CD4-positive, alpha-beta T cell treated with Interleukin-21 for 1 hour (primary cell): ENCODE measurements at places on chromosomes 3 and 15.

- DNase-seq: no peak
These were observed 12.9 kb upstream of the CCDC80 start for GRCh38 chr3:112653881-112654300.

DNA sequence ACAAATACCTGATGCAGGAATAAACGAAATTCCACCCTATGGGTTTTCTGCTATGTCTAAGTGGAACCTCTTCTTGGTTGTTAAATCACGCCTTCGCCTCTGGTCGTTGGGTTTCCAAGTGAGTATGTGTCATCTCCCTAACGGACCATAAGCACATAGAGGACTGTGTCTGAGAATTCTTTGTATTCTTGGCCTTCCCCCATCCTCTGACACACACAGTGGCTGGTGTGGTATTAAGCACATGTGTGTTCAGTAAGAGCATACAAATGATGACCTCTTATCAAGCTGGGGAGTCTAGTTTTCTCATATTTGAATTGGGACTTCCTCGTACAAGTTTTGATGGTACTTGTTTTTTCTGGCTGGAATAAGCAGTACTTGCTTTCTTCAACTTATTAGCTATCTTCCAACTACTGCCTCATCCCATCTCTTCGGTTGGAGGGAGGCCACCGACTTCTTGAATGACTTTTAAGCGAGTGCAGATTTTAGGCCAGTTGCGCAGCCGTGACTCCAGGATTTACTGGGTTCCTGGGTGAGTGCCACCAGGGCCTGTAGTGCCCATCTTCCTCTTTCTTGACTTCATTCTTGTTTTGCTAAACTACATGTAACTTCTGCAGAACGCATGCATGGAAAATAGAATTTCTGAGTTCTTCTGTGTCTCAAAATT lies 240.2 kb downstream of the ADAMTS17 start:
- DNase-seq: no peak

DNA sequence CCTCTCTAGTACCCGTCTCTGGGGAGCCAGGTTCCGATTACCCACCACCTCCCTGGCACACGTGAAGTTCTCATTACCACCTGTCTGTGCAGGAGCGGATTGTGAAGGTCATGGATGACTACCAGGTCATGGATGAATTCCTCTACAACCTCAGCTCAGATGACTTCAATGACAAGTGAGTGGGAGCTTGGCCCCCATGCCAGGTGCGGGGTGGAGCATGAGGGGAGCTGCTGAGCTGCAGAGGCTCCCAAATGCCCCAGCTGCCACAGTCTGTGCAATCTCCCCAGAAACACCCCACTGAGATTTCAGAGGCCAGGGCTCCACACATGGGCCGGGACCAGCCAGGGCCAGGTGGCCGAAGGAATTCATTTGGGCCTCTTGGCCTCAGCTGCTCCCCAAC lies 34.3 kb downstream of the DNAH1 start:
- DNase-seq: no peak

DNA sequence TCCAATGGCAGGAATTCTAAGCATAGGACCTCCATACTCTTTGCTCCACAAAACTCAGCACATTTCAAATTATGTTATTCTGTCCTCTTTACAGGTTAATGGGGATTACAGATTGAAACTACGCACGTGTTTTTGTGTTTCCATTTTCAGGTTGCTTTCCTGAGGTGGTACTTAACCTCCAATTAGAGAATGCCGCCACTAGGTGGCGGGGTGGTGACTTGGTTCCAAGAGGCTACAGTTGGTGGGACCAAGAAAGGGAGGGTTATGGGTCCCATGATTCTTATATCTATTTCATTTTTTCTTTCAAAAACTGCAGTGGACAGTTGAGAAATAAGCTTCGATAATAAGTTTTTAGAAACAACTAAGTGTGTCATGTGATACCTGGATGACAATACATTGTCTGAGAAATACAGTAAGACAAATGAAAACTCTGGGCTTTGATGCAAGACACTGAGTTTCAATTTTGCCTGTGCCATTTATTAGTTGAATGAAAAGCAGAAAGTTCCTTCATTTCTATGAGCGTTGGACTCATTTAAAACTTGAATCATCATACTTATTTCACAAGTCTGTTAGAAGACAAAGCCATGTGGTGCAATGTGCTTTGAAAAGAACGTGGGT lies 539.0 kb downstream of the FGF12 start:
- DNase-seq: peak; percentile 17

DNA sequence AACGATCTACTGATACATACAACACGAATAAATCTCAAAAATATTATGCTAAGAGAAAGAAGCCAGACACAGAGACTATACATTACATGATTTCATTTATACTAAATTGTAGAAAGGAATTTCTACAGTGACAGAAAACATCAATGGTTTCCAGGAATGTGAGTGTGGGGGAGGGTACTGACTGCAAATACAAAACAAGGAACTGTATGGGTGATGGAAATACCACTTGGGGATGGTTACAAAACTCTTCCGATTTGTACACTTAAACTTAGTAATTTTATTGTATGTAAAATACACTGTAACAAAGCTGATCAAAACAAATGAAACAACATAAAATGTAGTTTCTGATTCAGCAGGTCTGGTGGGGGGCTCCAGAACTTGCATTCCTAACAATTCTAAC lies 45.8 kb upstream of the IP6K2 start:
- DNase-seq: no peak

DNA sequence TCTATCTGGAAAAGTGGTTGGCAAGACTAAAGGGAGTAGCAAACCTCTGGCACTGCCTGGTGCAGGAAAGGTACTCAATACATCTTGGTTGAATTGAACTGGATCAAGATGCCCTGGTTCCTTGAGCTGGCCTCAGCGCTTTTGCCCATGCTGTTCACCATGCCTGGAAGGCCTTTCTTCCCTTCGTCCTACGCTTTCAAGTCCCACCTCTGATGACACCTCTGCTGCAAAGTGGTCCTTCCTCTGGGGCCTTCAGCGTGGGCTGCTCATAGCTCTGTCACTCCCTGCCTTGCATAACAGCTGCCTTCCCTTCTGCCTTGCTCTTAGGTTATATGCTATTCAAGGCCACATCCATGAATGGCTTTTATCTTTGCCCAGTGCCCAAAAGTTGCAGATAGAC lies 23.0 kb downstream of the ITGA11 start:
- DNase-seq: no peak

DNA sequence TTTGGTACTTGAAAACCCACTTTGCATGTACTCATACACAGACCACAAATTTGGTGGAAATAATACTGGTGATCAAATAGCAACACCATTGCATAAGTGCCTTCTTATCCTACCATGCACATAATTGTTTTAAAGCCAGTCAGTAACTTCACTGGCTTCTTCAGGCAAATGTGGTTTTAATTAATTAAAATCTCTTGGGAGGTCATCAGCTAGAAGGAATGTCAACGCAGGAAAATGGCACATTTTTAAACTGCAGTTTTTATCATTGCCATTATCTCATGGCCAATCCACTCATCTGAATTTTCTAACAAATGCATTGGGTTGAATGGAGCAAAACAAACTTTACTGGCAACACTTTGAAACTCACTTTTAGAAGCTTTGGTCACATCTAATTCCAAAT lies 105.7 kb upstream of the ZPLD1 start:
- no peak for DNase-seq

GRCh38 chr15:60362321-60363086 lies 35.3 kb downstream of the ANXA2 start:
- DNase-seq: peak; percentile 18

GRCh38 chr15:91491101-91491950 lies 362.2 kb upstream of the SLCO3A1 start:
- DNase-seq: peak; percentile 49

GRCh38 chr3:177102553-177102952 lies 94.7 kb downstream of the TBL1XR1 start:
- DNase-seq: no peak

DNA sequence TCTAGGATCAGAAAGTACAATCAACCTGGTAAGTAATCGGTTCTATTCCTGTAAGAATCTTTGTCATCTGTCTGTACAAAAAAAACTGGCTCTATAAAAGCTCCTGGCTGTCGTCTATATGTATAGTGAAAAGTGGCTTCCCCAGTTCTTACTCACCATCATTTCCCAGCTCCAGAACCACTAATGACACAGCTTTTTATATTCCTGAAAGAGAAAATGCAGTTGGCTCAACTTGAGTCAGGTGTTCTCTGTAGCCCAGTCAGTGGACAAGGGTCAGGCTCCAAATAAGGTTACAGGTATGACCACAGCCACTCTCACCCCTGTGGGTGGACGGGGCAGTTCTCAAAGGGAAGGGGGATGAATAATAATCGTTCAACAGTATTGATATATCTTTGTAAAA lies 85.1 kb downstream of the AP4E1 start:
- no peak for DNase-seq

DNA sequence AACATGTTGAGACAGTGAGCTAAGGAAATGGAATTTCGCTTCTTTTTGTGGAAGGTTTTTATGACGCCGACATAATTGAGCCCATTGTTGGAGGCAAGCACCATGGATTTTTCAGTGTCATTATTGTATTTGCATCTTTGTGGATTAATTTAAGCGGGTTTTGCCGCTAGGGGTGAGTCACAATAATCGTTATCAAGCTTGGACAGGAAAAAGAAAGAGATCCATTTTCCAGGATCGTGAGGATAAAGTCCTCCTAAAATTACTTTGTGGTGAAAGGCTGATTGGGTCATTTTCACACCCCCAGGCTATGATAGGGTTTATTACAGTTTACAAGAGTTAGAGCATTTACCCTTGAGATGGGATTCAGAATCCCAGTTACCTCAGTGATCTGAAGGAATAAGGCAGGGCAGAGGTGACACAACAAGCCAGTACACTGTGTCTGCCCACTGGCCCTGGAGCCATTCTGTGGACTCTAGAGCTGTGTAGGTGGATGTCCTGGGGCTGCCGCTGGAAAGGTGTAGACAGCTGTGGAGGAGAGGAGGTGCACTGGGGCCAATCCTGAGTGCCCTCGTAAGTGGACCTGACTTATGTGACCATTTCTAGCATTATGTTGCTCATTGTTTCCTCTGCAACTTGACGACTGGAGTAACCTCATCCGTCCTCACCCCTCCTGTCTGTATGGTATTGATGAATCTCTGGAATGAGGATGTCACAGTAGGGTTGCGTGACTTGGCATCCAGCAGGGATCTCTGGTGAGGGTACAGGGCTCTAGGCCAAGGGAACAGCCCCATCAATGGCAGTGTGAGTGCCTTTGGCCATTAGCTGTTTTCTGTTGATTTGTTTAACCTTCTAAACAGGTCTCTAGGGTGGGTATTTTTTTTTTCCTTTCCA lies 370.1 kb downstream of the LRTM1 start:
- no peak for DNase-seq

- peak; percentile 94 for DNase-seq
These were observed at the start of gene HYPK for GRCh38 chr15:43800286-43801141. HYPK (plus strand) TSS chr15:43800599; CDS start chr15:43800623, 24 bp downstream.

DNA sequence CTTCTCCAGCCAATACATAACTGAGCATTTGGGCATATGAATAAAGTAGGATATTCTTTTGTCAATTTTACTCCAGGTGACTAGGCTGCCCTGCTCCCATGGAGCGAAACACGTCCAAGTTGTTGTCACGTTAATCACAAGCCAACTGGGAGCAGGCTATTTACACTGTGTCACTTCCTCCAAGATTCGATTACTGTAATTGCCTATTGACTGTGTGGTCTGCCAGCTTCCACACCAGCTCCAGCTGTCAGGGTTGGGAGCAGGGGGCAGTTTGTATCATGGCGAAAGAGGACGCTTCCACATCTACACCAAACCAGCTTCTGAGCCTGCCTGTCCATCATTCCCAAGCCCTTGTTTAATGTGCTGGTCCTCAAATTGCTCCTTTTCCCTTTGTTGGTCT lies 89.2 kb upstream of the RORA start:
- no peak for DNase-seq

GRCh38 chr3:178514401-178514800 lies 21.8 kb upstream of the KCNMB2 start:
- DNase-seq: no peak

DNA sequence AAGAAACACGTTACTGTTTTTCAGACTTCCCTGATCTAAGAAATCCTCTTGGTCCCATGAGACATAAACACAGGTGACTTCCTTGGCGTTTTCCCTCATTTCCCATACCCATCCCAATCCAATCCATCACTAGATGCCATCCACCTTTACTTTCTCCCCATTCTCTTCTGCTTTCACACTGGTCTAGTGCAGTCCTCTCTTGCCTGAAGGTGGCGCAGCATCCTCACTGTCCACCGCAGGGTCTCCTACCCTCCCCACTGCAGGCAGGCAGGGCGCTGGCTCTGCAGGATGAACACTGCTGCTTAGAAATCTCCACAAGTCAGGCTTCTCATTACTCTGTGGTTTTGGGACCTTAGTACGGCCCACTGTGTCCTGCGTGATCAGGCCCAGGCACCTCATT lies 58.2 kb downstream of the RAB7A start:
- DNase-seq: peak; percentile 55

DNA sequence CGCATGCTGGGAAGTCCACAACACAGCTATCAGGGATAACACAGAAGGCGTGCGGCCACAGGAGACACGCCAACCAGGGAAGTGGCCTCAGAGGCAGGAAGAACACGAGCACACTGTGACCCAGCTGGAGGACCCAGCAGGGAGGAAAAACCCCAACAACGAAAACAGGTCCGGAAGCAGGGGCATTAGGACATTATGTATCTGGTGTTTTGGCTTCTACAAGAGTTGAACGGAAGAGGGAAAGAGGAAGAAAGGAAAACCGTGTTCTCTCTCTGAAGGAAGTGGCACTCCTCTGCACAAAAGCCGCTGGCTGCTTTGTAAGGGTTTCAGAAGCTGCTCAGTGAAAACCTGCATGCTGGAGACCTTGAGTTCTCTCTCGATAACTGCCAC lies 61.8 kb downstream of the HACD2 start:
- DNase-seq: no peak

GRCh38 chr15:84634228-84634837 lies 19.8 kb downstream of the WDR73 start:
- DNase-seq: no peak

GRCh38 chr3:75329476-75330097 lies 334.5 kb upstream of the FRG2C start:
- DNase-seq: no peak

DNA sequence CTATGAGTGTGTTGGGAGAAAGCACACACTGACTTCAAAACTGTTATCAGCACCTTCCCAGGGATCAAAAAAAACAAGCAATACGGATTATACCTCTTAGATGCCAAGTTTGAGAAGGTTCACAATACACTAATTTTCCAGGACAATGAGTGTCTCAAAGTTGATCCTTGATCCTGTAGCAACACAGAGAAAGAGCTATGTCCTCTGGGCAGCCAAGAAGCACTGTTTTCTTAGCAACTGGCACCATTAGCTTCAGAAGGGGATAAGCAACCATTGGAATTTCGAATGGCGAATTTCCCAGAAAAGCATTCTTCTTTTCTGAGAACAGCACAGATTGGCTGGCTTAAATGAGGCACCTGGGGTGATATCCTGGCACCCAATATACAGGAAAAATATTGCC lies 270.3 kb upstream of the RORA start:
- no peak for DNase-seq

- no peak for DNase-seq
These were observed 565.0 kb downstream of the MAGI1 start for GRCh38 chr3:65473736-65474135.

- DNase-seq: no peak
These were observed 21.7 kb upstream of the ABHD10 start for GRCh38 chr3:111956995-111957734.

GRCh38 chr3:98359993-98360675 lies 6.5 kb downstream of the OR5K4 start:
- peak; percentile 2 for DNase-seq

GRCh38 chr3:100850156-100850555 lies 140.9 kb downstream of the TFG start:
- no peak for DNase-seq

- no peak for DNase-seq
These were observed 9.7 kb upstream of the ALCAM start for GRCh38 chr3:105356988-105357387.
